Mesothelial cell of epicardium (in vitro differentiated cells): ENCODE measurements at places on chromosomes 16 and 17. TPM values are rescaled to one million over a fixed set of nuclear protein-coding genes. Genes with fewer than 3 reads are reported as not detected.

DNA sequence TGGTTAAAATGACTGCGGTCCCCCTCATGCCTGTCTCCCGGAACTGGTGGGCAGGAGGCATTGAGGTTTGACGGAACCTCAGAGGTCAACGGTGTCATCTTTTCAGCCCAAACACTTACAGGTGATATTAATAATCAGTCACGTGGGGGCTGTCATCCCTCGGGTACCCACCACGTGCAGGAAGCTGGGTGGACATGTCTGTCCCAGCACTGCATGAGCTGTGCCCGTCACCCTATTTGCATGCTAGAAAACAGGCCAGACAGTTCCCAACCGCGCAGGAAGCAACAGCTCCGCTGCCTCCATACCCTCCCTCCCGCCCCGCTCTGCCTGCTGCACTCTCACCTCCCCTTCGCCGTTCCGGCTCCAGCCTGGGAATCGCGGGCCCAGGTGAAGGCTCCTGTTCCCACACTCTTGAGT is 1.4 kb downstream of the SYNGR3 start:
- no peak for DNase-seq

GRCh38 chr17:76529224-76530094 is 8.1 kb downstream of the CYGB start:
- no peak for DNase-seq

GRCh38 chr17:41785091-41785858 is 1.2 kb downstream of the JUP start:
- DNase-seq = peak; percentile 62

- DNase-seq = peak; percentile 80
Observed at GRCh38 chr16:88527186-88527936, 42.8 kb upstream of the ZC3H18 start.

DNA sequence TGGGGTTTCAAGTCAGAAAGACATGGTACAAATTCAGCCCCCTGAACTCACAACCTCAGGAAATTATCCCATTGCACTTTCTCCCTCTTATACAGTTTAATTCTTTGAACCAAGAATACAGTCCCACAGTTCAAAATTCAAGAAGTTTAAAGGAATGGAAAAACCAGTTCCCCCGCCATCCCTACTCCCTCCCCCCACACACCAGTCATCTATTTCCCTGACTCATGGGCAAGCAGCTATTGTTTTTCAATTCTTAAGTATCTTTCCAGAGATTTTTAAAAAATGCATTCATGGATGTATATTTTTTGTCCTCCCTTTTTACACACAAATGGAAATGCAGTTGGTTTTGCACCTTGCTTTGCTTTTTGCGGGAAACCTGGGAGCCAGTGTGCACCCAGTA is 7.3 kb downstream of the SYCE1L start:
- DNase-seq = no peak

PRKCA gene
- total RNA-seq = 14.2 to 15.2 TPM (median 14.4 TPM) in 3 replicates

DNA sequence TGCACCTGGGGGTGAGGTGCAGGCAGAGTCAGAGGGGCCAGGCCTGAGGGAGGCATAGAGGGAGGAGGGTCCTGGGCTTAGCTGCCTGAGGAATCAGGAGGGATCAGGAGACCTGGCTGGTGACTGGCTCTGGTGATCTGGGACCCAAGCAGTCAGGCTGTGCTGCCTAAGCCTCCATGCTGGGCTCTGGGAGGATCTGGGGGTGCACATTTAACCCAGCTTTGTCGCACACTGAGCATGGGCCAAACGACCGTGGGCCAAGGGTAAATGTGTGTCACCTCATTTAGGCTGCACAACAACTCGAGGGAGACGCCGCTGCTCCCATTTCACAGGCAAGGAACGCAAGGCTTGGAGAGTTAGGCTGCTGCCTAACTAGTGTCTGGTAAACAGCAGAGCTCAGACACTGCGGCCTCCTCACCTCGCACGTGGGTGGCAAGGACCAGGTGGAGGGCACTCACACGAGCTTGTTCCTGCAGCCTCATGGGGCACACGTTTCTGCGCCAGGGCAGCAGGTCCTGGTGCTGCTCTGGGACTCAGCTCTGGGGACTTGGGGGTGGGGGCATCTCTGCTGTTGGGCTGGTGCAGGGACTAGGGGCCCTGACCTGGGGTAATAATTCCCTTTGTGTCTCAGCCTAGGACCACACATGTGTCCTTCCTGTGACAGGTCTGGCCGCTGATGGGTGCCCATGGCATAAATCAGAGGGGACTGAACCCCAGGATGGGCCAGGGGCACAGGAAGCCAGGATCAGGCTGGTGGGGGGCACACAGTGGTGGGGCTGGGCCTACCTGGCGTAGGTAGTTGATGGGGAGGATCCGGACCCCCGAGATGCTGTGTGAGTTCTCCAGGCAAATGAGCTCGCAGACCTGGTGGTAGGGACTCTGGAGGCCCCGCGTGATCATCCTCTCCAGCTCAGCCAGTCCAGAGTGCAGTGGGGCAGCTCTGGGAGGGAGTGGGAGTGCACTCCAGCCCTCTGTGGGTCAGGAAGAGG is 18.7 kb downstream of the TMEM235 start:
- peak; percentile 6 for DNase-seq

DNA sequence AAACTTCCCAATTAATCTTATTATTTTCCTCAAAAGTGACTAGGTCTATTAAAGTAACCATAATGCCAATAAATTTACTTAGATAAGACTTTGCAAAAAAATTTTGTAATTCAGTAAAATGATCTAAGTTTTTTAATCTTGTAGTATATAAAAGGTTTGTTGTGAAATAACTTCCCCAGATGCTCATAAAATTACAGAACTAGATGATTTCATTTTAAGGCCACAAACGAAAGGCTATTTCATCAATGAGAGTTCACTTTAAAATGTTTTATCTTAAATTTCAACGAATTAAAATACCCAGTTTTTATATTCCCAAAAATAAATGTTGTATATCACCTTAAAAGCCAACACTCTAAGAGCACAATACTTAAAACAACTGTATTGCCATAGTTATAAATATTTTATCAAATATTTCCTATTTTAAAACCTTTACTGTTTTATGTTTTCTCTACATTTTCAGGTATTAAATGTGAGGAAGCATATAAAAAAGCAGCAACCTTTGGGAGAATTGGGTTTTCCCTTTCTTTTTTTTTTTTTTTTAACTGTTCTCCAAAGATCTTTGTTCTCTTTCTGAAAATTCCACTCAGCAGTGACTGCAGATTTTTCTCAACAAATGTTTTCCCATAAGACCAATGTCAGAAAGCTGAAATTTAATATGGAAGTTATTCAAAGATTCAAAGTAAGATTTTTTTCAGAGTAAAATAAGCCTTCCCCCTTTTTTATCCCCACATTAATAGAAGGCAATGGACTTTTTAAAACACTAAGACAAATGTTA is 169.9 kb downstream of the CYB561 start:
- DNase-seq = no peak

DNA sequence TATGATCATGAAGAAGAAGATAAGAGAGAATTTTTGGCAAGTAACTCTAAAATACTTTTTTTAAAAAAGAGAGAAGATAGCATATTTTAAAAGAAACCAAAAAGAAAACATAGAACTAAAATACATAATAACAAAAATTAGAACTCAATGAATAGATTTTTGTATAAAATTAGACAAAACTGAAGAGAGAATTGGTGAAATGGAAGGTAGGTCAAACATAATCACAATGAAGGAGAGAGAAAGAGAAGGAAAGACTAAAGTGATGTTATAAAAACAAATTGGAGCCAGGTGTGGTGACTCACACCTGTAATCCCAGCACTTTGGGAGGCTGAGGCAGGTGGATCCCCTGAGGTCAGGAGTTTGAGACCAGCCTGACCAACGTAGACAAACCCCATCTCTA is 211.5 kb downstream of the AXIN2 start:
- no peak for DNase-seq

- no peak for DNase-seq
Observed at GRCh38 chr17:34360601-34361270, 2.3 kb downstream of the CCL1 start.

LRRC37A3 gene
- total RNA-seq = 31.5 to 34.7 TPM (median 34.7 TPM) in 3 replicates

MRPL27 gene
- 55.0 to 57.5 TPM (median 56.0 TPM) in 3 replicates for total RNA-seq
